Endothelial cell of umbilical vein (primary cell): ENCODE measurements at places on chromosomes 7 and 10.

- DNase-seq: peak; percentile 15
Measured at GRCh38 chr10:120824881-120825309, 26.3 kb upstream of the WDR11 start.

- no peak for DNase-seq
Measured at GRCh38 chr10:78749200-78749599, 319.6 kb upstream of the ZMIZ1 start.

GRCh38 chr7:126790763-126791162, 462.0 kb downstream of the GRM8 start:
- no peak for DNase-seq

DNA sequence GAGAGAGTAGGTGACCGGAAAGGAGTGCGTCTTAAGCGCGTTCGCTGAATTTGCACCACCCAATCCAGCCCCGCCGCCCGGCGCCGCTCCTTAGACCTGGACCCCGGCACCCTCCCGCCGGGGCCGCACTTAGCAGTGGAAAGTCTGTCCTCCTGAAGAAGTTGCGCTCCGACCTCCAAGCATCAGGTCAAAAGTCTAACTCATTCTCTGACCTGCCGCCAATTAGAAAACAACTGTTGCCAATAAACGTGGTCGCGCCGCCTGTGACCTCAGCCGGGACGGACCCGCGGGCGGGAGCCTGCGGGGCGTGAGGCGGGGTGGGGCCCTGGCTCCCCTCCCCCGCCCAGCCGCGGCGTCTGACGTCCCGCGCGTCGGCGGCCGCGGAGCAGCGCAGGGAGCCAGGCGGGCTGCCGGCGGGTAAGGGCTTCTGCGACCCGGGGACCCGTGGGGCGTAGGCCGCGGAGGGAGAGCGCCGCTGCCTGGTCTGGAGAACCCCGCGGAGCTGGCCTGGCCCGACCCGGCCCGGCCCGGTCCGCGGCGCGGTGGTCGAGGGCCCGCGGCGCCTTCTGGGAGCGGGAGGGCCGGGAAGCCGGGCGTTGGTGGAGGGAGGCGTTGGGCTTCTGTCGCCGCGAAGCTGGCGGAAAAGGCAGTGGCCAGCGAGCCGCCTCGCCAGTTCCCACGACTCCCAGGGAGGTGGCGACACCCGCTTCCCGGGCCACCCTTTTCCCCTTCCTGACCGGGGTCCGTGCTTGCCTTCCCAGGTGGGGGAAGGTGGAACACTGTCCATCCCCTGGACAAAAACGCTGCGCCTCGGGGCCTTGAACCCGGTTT, at the start of gene BCAP29:
TSS of gene BCAP29 (plus strand) at position 362 of the 831 bp plus-strand sequence. CDS start 527 bp downstream, outside the sequence.
- DNase-seq: peak; percentile 73

DNA sequence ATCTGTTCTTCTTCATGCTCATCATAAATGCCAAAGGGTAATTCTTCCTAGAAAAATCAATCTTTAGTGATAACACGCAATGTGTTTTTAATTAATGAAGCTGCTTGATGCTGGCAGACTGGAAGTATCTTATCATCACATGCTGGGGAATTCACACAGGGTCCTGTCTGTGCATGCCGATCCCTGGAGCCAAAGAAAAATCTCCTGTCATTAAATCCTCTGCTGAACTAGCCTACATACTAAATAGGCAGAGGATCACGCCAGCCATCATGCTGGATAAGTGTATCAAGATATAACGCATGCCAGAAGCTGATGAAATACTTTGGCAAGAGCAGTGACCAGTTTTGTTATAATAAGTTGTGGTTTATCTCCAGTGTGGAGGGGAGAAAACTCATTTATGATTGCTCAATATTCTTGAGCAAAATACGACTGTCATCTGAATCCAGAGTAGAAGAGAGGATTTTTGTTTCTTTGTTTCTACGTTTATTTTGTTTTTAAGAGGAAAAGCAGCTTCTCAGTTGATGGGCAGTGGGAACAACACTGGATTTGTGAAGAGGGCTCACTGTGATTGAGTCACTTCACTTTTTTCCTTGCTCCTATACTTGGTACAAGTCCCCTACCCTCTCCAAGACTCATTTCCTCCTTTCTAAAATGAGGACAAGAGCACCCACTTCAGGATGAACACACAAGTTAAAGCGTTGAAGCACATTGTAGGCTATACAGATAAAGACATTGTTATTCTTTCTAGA, 649.1 kb downstream of the TNS3 start:
- peak; percentile 34 for DNase-seq

- no peak for DNase-seq
Measured at GRCh38 chr7:30080818-30081217, 52.6 kb downstream of the PLEKHA8 start.

DNA sequence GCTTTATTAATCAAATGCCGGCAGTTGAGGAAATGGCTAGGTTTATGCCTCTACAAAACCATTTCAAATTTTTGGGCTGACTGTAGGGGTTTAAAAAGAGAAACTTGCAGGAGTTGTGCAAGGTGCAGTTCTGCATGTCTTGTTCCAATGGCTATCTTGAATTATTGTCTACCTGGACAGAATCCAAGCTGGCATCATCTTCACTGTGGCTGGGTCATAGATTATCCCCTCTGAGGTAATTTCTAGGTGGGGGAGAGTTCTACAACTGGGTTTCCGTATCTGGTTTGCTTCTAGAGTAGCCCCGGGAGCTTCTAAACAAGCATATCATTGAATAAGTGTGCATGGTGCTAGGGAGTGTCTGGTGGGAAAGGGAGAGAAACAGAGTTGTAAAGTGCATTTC, 16.9 kb downstream of the BET1 start:
- no peak for DNase-seq

DNA sequence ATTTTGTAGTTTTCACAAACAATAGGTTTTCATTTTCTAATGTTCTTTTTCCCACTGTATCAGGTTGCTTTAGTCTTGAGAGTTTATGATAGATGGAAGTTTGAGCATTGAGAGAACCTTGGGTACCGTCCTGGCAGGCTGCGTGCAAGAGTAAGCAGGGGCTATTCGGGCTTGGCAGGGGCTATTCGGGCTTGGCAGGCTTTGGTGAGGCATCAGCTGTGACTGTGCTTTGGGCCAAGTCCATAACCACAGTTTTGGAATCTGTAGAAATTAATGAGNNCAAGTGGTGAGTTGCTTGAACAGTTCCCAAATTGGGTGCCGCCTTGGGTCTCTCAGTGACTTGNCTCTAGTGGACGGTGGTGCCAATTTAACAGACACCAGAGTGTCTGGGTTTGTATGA, 424.6 kb downstream of the PAXIP1 start:
- no peak for DNase-seq
